ENCODE measurements at places on chromosomes 6 and 20.

DNA sequence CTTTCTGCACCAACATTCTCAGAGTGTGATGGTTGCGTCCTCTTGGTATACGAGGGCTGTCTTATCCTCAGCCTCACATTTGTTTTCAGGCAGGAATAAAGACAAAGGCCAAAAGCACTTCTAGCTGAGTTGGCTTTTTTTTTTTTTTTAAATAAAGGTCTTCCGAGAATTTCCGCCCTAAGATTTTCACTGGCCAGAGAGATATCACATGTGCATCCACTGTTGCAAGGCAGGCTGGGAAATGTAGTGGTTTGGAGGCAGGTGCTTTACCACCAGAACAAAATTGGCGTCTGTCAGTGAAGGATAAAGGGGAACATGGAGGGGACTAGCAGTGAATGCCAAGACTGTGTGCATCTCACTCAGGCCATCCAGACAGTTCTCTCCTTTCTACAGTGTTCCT lies 334.9 kb upstream of the SOX4 start:
- DNase-seq, result no peak

DNA sequence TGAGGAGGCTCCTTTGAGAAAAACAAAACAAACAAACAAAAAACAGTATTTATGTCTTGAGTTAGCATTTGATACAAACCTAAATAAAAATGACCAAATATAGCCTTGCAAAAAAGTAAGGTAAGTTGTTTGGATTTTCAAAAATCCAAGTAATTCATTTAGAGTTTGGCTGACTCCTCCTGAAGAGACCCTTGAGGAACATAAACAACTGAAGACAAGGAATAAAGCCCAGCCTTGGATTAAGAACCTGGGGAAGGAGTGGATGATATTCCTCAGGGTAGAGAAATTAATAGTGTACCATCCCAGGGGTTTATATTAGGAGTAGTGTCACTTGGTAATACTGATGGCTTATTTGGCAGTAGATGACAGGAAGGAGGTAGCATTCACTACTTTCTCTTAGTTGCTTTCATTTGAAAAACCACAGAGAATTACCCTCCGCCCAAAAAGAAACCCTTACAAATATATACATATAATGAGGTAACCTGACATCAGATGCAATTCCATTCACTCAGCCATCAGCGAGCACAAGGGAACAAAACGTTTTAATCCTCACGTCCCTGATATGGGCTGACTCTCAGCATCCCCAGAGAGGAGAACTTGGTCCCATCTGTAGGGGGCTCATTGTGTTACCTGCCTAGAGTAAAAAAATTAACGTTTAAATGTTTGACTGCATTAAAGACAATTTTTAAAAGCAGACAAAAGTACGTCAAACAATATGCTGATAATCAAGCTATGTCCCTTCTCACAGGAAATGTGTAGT lies 57.0 kb downstream of the SOBP start:
- no peak for DNase-seq

DNA sequence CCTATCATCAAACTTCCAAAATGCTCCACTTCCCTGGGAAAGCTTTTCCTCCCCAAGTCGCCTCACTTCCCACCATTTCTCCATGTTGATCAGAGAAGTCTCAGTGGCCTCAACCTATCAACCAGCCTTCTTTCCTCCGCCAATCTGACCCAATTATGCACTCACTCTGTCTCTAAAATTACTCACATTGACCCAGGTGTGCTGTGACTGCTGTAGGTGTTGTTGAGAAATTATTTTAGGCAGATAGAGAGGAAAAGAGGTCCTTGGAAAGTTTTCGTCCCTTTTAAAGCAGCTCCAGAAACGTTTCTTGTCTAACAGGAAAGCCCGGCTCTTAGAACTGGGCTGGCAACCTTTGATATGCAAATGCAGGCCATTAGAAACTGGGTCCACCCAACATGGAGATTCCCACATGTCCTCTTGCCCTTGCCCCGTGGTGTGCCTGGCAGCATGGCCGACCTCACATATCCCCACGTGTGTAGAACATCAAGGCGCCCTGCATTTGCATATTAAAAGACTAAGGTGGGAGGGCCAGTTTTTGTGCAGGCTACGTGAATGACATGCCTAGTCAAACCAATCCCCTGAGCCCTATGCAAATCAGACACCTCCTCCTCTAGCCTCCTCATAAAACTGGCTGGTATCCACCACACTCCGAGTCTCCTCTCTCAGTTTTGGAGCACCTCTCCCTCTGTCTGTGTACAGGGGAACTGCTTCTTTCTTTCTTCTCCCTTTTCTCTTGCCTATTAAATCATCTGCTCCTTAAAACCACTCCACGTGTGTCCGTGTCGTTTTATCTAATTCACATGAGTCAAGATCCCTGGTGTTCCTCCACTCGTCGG lies 12.9 kb downstream of the IPCEF1 start:
- peak; percentile 47 for DNase-seq

DNA sequence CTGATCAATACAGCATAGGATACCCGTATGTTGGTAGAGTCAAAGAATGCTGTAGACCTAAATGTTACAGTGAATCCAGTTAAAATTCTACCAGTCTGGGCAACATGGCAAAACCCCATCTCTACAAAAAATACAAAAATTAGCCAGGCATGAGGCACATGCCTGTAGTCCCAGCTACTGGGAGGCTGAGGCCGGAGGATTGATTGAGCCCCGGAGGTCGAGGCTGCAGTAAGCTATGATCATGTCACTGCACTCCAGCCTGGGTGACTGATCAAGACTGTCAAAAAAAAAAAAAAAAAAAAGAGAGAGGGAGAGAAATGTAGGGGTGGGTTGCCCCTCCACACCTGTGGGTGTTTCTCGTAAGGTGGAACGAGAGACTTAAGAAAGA lies 167.5 kb downstream of the SLC16A10 start:
- DNase-seq, result no peak

- peak; percentile 10 for DNase-seq
These were observed 76.7 kb upstream of the LAMA2 start for GRCh38 chr6:128806261-128806660.

GRCh38 chr6:15312500-15312899 lies 66.6 kb downstream of the JARID2 start:
- DNase-seq, result peak; percentile 53

DNA sequence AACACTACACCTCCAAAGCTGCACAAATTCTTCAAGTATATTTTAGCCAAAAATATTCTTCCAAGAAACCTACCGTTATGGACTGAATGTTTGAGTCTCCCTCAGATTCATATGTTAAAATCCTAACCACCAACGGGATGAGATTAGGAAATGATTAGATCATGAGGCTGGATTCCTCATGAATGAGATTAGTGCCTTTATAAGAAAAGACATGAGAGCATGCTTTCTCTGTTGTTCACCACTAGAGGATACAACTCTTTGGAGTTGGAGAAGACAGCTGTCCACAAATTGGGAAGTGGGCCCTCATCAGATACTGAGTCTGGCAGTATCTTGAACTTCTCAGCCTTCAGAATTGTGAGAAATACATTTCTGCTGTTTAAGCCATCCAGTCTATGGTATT lies 7.1 kb upstream of the SLC17A4 start:
- DNase-seq, result no peak

GRCh38 chr6:111861431-111861885 lies 11.8 kb downstream of the FYN start:
- no peak for DNase-seq

GRCh38 chr20:59006167-59006863 lies 739 bp downstream of the CTSZ start:
- DNase-seq, result no peak

DNA sequence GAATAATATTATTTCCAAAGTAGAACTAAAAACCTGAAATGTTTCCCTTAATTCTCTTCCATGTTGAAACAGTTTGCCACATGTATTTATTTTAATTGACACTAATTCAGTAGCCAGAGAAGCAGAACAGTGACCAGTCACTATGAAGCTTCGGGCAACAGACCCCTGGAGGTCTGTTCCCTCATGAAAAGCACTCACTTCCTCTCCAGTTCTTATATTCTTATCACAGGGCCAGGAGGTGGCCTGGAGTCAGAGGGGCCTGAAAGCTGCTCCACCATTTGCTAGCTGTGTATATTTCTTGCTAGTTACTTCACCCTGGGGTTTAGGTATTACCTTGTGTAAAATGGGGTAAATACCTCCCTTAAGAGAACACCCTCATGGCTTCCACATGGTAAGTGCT lies 49.1 kb downstream of the MAP7 start:
- DNase-seq, result no peak

GRCh38 chr20:64080013-64080812 lies at the start of gene OPRL1:
Gene OPRL1, plus strand, starts transcription at chr20:64080082. Its CDS starts 12,639 bp downstream, at chr20:64092721.
- peak; percentile 55 for DNase-seq

DNA sequence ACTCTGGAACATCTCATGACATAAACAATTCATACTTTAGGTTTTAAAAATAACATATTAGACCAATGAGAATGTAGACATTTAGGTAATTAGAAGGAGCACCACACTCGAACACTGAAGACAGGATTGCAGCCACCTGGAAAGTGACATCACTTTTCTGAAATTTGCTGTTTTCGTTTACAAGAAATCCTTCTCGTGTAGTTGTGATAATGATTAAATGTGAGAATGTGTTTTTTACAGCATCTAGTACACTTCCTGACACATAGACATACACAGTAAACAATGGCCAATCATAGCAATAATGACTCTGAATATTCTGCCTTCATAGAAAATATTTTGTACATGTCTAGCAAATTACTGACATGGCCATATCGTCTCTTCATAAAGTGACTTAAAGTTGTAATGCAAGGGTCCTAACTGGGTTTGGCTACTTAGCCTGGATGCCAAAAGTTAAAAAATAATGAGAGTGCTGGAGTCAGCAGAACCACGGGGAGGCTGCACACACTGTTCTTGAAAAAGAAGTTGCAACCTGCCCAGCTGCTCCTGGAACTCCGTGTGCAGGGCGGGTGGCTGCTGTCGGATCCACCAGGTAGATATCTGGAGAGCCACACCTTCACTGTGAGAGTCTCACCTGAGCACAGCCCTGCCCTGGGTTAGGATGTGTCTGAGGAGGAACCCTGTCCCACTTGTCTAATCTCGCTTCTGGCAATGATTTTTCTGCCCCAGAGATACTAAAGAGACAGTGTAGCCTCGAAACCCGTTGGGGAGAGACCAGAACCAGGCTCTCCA lies 212.9 kb downstream of the QKI start:
- no peak for DNase-seq

DNA sequence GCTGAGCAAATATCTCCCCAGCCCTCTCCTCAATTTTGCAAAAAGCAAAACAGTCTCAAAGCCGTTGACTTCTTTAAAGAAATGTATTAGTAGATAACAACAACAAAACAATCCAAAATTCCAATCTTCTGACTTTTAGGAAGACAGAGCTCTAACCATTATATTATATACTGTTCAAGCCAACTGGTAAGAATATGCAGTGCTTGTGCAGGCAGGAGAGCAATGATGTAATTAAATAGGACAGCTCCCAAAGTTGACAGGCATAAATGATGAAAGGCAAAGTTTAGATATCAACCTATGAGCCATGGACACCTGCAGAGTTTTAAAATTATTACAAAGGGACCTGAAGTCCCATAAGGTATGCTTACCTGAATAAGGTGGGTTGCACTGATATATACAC lies 16.6 kb upstream of the CEP85L start:
- DNase-seq, result peak; percentile 23

DNA sequence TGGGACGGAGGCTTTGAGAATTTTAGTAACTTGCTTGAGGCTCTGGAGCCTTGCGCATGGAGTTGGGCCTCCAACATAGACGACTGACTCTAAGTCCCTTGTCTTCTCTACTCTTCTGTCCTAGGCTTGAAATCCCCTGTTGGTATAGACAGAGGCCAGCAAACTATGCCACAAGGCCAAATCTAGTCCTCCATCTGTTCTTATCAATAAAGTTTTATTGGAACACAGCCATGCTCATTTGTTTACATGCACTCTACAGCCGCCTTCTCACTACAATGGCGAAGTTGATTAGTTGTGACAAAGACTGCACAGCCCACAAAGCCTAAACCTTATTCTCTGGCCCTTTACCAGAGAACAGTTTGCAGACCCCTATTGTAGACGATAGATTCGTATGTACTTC lies 174.1 kb upstream of the ZFP64 start:
- no peak for DNase-seq

GRCh38 chr6:30091577-30092381 lies 16.2 kb upstream of the RNF39 start:
- DNase-seq, result peak; percentile 80

DNA sequence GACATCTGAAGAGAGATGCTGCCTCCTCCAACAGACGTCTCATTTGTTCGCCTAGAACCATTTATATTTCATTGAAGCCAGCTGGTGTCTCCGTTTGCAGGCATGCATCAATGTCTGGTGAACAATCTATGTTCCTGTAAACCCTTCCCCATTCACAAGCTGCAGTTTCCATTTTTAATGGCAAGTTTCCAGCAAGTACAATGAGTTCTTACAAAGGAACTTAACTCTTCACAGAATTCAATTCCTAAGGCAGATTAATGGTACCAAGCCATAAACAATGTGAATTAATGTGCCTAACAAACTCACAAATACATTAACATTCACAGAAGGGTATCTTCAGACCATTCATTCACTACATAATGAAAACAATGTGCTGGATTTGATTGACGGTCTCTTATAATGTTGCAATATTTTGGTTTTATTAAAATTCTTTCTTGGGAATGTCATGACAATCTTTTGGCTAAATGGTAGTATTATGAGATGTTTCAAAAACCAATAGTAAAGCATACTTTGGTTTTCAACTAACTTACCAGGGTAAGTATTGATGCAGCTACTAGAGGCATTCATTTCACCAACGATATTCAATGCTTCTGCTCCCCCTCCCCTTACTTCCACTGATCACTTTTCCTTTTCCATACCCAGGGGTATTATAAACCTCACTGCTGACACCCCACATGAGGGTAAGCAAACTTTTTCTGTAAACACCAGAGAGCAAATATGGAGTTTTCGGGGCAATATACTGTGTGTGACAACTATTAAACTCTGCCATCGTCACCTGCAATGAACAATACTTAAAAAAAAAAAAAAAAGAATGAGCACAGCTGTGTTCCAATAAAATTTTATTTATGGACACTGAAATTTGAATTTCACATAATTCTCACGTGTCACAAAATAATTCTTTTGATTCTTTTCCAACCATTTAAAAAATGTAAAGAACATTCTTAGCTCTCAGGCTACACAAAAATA lies 4.2 kb downstream of the AKIRIN2 start:
- DNase-seq, result peak; percentile 86

DNA sequence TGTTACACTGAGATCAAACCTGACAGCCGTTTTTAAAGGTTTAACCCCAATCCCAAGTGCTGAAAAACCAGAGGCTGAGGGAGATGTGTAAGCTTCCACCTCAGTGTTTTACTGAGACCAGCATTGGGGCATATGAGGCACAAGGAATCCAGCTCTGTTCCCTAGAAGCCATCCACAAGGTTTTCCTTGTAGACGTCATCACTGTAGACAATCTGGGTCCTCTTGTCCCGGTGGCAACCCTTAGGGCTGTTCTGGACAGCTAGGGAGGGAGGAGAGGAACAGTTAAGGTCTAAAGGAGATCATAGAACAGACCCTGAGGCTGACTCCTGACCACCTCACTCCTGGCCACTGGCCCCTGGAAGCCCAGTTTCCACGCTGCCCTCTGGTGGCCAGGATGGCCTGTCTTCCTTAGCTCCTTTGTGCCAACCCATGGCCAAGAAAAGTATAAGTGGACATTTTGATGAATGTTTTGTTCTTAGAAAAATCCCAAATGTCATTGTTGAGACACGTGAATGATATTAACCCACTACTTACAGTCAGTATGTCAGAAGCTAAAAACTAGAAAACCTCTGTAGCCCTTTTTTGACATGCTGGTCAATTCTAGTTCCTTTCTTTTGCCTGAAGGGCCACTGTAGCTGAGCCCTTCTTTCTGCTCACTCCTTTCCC lies 6.4 kb downstream of the CFB start:
- DNase-seq, result peak; percentile 57

All from foreskin fibroblast (primary cell).